Epithelial cell of alveolus of lung (primary cell): ENCODE measurements at places on chromosomes 13 and 19. TPM values are rescaled to one million over a fixed set of nuclear protein-coding genes. Genes with fewer than 3 reads are reported as not detected.

The DLL3 gene
- total RNA-seq, result 0.52 TPM in 1 of 2 replicates, not detected in the other

The BCAM gene
- 31.2 and 70.5 TPM in 2 replicates for total RNA-seq

The TPTE2 gene
- not detected in 2 replicates for total RNA-seq

The PSG7 gene
- total RNA-seq, result not detected in 2 replicates

The UQCRFS1 gene
- 39.6 and 42.0 TPM in 2 replicates for total RNA-seq
